ENCODE measurements at places on chromosomes 12 and 14. TPM values are rescaled to one million over a fixed set of nuclear protein-coding genes. Genes with fewer than 3 reads are reported as not detected.

PLEK2 gene
- 2.1 TPM for polyA plus RNA-seq

C12orf56 gene
- polyA plus RNA-seq, result 0.09 TPM

LHX5 gene
- not detected for polyA plus RNA-seq

CCDC177 gene
- polyA plus RNA-seq, result not detected

SDS gene
- not detected for polyA plus RNA-seq

ACVRL1 gene
- polyA plus RNA-seq, result 22.8 TPM

DNAH10 gene
- 0.01 TPM for polyA plus RNA-seq

DBX2 gene
- polyA plus RNA-seq, result not detected

PROX2 gene
- polyA plus RNA-seq, result not detected

ART4 gene
- 0.39 TPM for polyA plus RNA-seq

SMIM41 gene
- 0.20 TPM for polyA plus RNA-seq

CCER1 gene
- not detected for polyA plus RNA-seq

DLST gene
- polyA plus RNA-seq, result 97.7 TPM

LGR5 gene
- 8.7 TPM for polyA plus RNA-seq

LMO3 gene
- polyA plus RNA-seq, result 0.51 TPM

TRHDE gene
- 0.08 TPM for polyA plus RNA-seq

LRRK2 gene
- polyA plus RNA-seq, result 1.8 TPM

ASCL1 gene
- polyA plus RNA-seq, result 0.03 TPM

PLA2G1B gene
- polyA plus RNA-seq, result not detected

KLRD1 gene
- polyA plus RNA-seq, result 0.03 TPM

NRXN3 gene
- 0.06 TPM for polyA plus RNA-seq

TAS2R43 gene
- polyA plus RNA-seq, result not detected

GLI1 gene
- polyA plus RNA-seq, result 0.23 TPM

TAS2R13 gene
- polyA plus RNA-seq, result 0.08 TPM

GCN1 gene
- 43.2 TPM for polyA plus RNA-seq

TTC9 gene
- 5.4 TPM for polyA plus RNA-seq

BEGAIN gene
- not detected for polyA plus RNA-seq

ALG10 gene
- 2.0 TPM for polyA plus RNA-seq

HCAR1 gene
- polyA plus RNA-seq, result 0.05 TPM

GOLT1B gene
- polyA plus RNA-seq, result 39.4 TPM

MYL2 gene
- polyA plus RNA-seq, result 7,765 TPM

DPF3 gene
- 10.2 TPM for polyA plus RNA-seq

SERPINA9 gene
- polyA plus RNA-seq, result not detected

TAS2R8 gene
- not detected for polyA plus RNA-seq

EGLN3 gene
- polyA plus RNA-seq, result 7.7 TPM

PTPRB gene
- 7.2 TPM for polyA plus RNA-seq

TOMM20L gene
- polyA plus RNA-seq, result not detected

FOXN4 gene
- polyA plus RNA-seq, result not detected

SOX5 gene
- polyA plus RNA-seq, result 0.22 TPM

PARP2 gene
- polyA plus RNA-seq, result 14.5 TPM

SLCO1B1 gene
- polyA plus RNA-seq, result not detected

CABP1 gene
- polyA plus RNA-seq, result 2.2 TPM

MYF6 gene
- 66.7 TPM for polyA plus RNA-seq

C1QL4 gene
- polyA plus RNA-seq, result not detected

KRT79 gene
- 0.03 TPM for polyA plus RNA-seq

ZC2HC1C gene
- 2.7 TPM for polyA plus RNA-seq

TPPP2 gene
- 2.0 TPM for polyA plus RNA-seq

COX8C gene
- polyA plus RNA-seq, result 0.35 TPM

FAM222A gene
- 3.3 TPM for polyA plus RNA-seq

HOXC6 gene
- 2.2 TPM for polyA plus RNA-seq

KMT2D gene
- 13.9 TPM for polyA plus RNA-seq

Measured in psoas muscle (tissue), 8 donors.